ENCODE measurements at places on chromosomes 7 and 10. TPM values are rescaled to one million over a fixed set of nuclear protein-coding genes. Genes with fewer than 3 reads are reported as not detected.

The SFRP4 gene
- total RNA-seq: not detected

The PNLIPRP2 gene
- not detected for total RNA-seq

The TMEM139 gene
- total RNA-seq: not detected

The AOC1 gene
- total RNA-seq: not detected

The TNS3 gene
- total RNA-seq: 0.50 TPM

All from natural killer cell treated with Interleukin-12 subunit alpha and Interleukin-12 subunit beta and Interleukin-15 and Interleukin-18, amount 100 ng/mL, for 72 hours (primary cell).